ENCODE measurements at places on chromosomes 12 and 14.
A peak's percentile ranks its signal among the peaks of the same experiment; 100 is the strongest.

DNA sequence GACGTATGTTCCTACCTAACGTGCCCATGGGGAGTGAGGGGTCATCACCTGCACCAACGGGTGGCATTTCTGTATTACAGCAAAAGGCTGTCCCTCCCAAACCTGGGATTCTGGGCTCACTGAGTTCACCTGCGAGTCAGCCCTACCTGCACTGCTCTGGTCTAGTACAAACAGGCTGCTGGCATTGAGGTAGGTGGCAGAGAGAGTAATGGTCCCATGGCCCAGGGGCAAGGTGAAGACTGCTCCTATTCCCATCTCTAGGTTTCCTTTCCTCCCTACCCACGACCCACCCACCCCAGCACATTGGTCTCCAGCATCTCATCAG lies 421 bp downstream of the SUOX start:
- DNase-seq, result peak; percentile 12

- no peak for DNase-seq
Observed at GRCh38 chr12:48569946-48570345, at the start of gene LALBA. LALBA (minus strand) TSS chr12:48570046; CDS start chr12:48570020, 26 bp downstream.

DNA sequence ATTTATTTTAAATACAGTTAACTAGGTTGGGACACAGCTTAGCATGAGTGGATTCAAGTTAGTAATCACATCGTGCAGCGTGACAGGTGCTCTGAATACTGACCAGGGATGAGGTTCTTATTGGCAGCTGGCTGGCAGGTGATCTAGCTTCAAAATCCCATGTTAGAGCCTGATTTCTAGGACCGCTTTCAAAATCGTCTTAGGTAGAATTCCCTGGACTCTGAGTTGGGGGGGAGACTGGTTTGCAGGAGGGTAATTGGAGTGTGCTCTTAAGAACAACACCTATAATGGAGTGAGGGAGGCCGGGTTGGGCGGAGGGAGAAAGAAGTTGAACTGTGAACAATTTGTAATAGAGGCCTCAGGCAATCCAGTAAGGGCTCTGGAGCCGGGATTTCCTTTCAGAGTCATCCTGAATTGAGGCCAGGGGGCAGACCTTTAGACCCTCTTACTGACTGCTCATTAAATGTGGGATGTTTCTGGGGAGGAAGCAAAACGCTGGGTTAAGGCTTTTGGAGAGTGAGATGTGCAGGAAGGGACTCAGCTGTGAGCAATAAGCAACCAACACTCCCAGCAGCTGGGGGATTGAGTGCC lies 874 bp upstream of the YARS2 start:
- DNase-seq, result no peak

- DNase-seq, result no peak
Observed at GRCh38 chr14:102187044-102187443, 47.3 kb downstream of the WDR20 start.
